ENCODE measurements at places on chromosomes 7 and 10. TPM values are rescaled to one million over a fixed set of nuclear protein-coding genes. Genes with fewer than 3 reads are reported as not detected.

Gene RASSF4
- 41.9 TPM for total RNA-seq

Gene PLPP4
- total RNA-seq, result 0.60 TPM

Gene MEPCE
- total RNA-seq, result 40.5 TPM

Gene ZNF862
- total RNA-seq, result 31.3 TPM

Gene NUTM2E
- 0.06 TPM for total RNA-seq

Gene GRID2IP
- total RNA-seq, result 0.86 TPM

Gene ASB10
- total RNA-seq, result not detected

Gene GDF2
- total RNA-seq, result not detected
